ENCODE measurements at places on chromosomes 2 and 18.

DNA sequence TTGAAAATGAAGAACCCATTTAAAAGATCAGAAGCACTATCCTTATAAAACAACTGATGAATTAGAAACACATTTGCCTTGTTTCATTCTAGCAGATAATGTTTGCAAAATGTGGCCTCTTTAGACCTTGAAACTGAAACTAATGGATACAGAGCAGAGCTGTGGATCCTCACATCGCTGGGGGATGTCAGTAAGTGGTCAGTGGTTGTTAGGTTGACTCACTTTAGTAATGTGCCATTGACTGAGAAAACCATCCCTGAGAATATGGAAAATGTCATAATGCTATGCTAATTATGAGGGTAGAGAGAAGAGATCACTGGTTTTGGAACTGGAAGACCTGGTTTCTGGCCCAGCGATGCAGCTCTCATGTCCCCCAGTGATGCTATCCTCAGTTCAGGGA, 176.7 kb downstream of the MYO1B start:
- no peaks in the 10 kb centered on the region for H3K27me3 ChIP-seq
- peaks cover 50% of the 10 kb centered on the region for H3K36me3 ChIP-seq
- no peak overlapping the region for H3K27ac ChIP-seq
- H3K4me1 ChIP-seq = no peaks in the 10 kb centered on the region
- no peak overlapping the region for H3K4me3 ChIP-seq
- no peak for DNase-seq

- H3K4me1 ChIP-seq = no peaks in the 10 kb centered on the region
- DNase-seq = peak; percentile 51
- H3K4me3 ChIP-seq = no peak overlapping the region
- H3K36me3 ChIP-seq = no peaks in the 10 kb centered on the region
- no peak overlapping the region for H3K27ac ChIP-seq
Observed at GRCh38 chr2:102487761-102488462, 14.9 kb downstream of the SLC9A4 start.

GRCh38 chr2:168662651-168663208, 139.7 kb upstream of the NOSTRIN start:
- no peak overlapping the region for H3K27ac ChIP-seq
- DNase-seq = no peak
- no peak overlapping the region for H3K4me3 ChIP-seq
- no peaks in the 10 kb centered on the region for H3K27me3 ChIP-seq

DNA sequence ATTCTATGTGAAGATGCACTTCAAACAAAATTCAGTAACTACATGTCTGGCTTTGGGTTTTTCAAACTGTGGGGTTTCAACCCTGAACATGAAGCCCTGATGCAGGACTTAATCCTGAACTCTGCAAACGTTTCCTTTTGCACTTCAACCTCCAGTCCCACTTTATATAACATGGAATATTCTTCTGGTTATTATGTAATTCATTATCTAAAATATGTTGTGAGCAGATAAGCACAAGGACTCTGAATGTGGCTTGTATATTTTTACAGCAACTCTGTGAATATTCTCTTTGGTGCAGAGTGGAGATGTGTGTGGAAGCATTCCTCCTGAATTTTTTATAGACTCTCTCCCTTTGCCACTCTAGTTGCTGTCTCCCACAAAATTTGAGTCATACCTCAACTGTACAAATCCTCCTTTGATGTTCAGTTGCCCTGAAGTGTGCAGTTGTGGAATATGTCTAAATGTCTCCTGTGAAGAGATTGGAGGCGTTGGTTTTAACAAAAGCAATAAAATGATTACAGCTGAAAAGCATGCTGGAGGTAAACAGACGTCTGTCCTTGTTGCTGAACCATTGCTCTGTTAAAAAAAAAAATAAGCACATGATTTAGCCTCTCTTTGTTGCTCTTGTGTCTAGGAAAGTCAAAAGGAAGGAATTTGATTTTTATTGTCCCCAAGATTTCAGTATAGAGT, 205.1 kb upstream of the NRP2 start:
- no peaks in the 10 kb centered on the region for H3K36me3 ChIP-seq
- H3K27ac ChIP-seq = no peak overlapping the region
- peak; percentile 64 for DNase-seq

DNA sequence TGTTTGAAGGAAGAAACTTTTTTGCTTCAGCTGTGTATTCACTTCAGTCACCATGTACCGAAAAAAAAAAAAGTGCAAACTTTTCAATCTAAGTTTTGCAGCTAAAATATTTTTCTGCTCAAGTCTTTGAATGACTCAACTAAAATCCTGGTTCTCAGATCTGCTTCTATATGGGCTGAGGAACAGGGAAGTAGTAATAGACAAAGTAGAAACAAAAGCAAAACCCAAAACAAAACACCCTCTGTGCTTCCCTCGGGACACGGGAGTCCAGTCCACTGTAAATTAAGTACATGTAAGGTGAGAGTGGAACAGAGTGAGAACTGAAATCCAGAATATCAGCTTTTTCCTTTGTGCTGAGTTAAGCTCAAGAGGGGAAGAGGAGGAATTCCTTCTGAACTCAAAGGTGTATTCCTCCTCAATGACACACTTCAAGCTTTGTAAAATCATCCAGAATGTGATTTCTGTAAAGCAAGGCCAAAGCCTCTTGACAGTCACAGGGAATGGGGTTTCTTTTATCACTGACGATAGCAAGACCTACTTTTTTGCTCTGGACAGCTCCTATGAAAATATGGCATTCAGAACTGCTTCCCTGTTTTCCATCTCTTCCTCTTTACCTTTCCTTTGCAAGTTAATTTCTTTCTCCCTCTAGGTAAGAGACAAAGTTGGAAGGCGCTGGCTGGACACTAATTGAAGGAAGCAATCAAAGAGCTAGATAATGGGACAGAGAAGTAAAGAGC, 433.5 kb upstream of the MMADHC start:
- H3K4me3 ChIP-seq = no peak overlapping the region
- H3K27ac ChIP-seq = no peak overlapping the region
- no peaks in the 10 kb centered on the region for H3K36me3 ChIP-seq
- no peaks in the 10 kb centered on the region for H3K4me1 ChIP-seq
- no peaks in the 10 kb centered on the region for H3K27me3 ChIP-seq

- no peaks in the 10 kb centered on the region for H3K27me3 ChIP-seq
- no peaks in the 10 kb centered on the region for H3K36me3 ChIP-seq
- no peak overlapping the region for H3K27ac ChIP-seq
- DNase-seq = peak; percentile 4
- H3K4me1 ChIP-seq = no peaks in the 10 kb centered on the region
Observed at GRCh38 chr2:102975996-102976975, 214.5 kb downstream of the TMEM182 start.

DNA sequence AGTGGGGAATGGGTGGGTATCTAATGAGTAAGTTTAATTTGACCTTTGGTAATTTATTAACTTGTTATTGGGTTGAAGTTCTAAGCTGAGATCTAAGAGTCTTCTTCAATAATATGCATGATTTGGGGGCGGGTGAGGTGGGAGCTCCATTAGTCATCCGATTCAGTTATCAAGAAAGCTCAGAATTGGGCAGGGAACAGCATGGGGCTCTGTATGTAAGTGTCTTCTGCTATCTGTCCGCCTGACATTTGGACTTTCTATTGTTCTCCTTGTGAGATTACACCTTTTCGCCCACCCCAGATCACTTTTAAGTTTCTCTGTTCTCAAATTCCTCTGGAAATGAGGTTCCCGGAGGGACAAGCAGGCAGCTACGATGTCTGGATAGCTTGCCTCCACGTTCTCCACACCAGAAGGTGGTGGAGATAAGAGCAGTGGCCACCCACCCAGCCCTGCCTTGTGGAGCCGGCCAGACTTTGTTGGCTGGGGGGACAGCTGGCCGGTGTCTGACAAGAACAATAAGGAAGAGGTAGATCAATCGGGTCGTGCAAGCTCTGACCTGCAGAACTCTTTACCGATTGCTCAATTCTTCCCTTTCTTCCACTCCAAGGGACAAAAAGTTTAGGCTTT, 75.5 kb upstream of the GATA6 start:
- DNase-seq = no peak
- no peak overlapping the region for H3K4me3 ChIP-seq
- H3K36me3 ChIP-seq = no peaks in the 10 kb centered on the region
- H3K4me1 ChIP-seq = no peaks in the 10 kb centered on the region
- peaks cover 43% of the 10 kb centered on the region for H3K27me3 ChIP-seq

GRCh38 chr2:45043174-45043573, 33.9 kb upstream of the SIX2 start:
- H3K27me3 ChIP-seq = peaks cover 41% of the 10 kb centered on the region
- no peak overlapping the region for H3K27ac ChIP-seq
- no peaks in the 10 kb centered on the region for H3K4me1 ChIP-seq
- H3K36me3 ChIP-seq = no peaks in the 10 kb centered on the region
- no peak for DNase-seq
- no peak overlapping the region for H3K4me3 ChIP-seq

- H3K27me3 ChIP-seq = no peaks in the 10 kb centered on the region
- peak; percentile 63 for DNase-seq
- no peak overlapping the region for H3K27ac ChIP-seq
- H3K4me3 ChIP-seq = no peak overlapping the region
Observed at GRCh38 chr18:79348066-79348465, 47.7 kb upstream of the NFATC1 start.

GRCh38 chr2:178328037-178328436, 122.9 kb downstream of the PRKRA start:
- H3K36me3 ChIP-seq = no peaks in the 10 kb centered on the region
- DNase-seq = peak; percentile 77
- H3K27ac ChIP-seq = peak overlapping the region; percentile 46
- no peak overlapping the region for H3K4me3 ChIP-seq
- no peaks in the 10 kb centered on the region for H3K27me3 ChIP-seq
- peaks cover 4% of the 10 kb centered on the region for H3K4me1 ChIP-seq

DNA sequence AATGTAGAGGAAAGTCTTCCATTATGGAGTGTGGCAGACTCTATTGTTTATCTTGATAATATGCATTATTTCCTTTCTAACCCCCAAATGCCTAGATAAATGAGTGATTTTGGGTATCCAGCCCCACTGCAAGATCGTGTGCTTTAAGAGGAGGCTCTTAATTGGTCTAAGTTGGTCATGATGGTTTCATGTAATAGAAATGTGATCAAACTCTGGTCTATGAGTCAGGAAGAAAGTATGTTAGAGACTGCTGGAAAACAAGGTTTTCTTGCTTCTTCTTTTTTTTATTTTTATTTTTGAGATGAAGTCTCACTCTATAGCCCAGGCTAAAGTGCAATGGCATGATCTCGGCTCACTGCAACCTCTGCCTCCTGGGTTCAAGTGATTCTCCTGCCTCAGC, 344.5 kb upstream of the TNP1 start:
- DNase-seq = peak; percentile 77
- no peak overlapping the region for H3K4me3 ChIP-seq
- peaks cover 2% of the 10 kb centered on the region for H3K4me1 ChIP-seq
- H3K36me3 ChIP-seq = no peaks in the 10 kb centered on the region

DNA sequence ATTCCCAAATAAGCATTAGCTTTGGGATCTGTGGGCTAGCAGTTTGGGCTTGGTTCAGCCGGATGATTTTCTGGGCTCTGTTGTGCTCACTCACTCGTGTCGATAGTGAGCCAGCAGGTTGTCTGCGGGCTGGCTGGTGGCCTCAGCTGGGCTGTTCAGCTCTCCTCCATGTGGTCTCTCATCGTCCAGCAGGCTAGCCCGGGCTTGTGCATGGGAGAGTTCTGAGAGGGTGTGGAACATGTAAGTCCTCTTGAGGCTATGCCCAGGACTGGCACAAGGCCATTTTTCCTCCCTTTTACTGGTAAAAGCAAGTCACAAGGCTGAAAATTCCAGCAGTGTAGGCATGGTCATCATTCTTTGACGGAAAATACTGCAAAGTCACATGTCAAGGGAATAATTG, 38.5 kb downstream of the NTSR2 start:
- H3K4me3 ChIP-seq = no peak overlapping the region
- peaks cover 47% of the 10 kb centered on the region for H3K27me3 ChIP-seq
- H3K4me1 ChIP-seq = no peaks in the 10 kb centered on the region
- DNase-seq = no peak

DNA sequence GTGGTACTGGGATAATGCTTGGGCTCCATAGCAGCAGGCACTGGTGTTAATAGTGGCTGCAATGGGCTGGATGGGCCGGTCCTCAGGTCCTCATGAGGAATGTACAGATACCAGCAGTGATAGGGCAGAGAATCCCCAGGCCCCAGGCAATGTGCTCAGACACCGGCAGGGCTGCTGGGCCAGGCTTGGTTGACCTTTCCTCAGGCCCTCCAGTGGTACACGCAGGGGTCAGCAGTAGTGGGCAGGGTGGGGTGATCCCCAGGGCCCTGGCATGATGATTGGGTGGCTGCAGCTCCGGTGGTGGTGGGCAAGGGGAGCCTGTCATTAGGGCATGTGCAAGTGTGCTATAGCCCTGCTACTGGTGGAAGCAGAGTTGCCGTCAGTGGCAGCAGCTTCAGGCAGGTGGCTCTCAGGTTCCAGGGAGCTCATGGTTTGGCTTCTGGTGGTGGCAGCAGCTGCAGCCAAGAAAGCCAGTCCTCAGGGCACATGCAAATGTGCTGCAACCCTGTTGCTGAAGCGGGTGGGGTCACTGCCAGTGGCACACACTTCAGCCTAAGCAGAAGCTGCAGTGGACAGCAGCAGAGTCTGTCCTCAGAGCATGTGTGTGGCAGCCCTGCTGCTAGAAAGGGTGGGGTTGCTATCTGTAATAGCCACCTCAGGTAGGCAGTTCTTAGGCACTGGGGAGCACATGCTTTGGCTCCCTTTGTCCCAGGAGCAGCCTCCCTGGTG, 56.8 kb downstream of the CCNT2 start:
- no peaks in the 10 kb centered on the region for H3K36me3 ChIP-seq
- no peaks in the 10 kb centered on the region for H3K4me1 ChIP-seq
- H3K27me3 ChIP-seq = 0 out of 2 replicates have a peak, but pooled peaks cover 1% of the 10 kb centered on the region
- no peak overlapping the region for H3K4me3 ChIP-seq
- no peak for DNase-seq

DNA sequence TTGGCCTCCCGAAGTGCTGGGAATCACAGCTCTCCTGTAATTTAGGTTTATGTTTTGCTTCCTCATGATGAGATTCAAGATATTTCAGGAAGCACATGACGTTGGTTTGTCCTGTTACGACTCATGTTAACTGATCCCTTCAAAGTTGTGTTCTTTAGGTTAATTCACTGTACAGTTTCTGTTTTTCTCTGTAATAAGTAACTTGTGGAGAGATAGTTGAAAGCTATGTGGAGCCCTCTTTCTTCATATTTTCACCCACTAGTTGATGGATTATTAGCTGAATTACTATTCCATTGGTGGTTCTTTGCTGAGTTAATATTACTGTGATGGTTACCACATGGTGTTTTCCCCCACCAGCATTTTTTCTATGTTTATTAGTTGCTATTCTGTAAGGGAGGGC, 18.3 kb upstream of the CHCHD5 start:
- no peak overlapping the region for H3K27ac ChIP-seq
- DNase-seq = peak; percentile 6
- H3K36me3 ChIP-seq = peaks cover 32% of the 10 kb centered on the region
- H3K4me1 ChIP-seq = no peaks in the 10 kb centered on the region

DNA sequence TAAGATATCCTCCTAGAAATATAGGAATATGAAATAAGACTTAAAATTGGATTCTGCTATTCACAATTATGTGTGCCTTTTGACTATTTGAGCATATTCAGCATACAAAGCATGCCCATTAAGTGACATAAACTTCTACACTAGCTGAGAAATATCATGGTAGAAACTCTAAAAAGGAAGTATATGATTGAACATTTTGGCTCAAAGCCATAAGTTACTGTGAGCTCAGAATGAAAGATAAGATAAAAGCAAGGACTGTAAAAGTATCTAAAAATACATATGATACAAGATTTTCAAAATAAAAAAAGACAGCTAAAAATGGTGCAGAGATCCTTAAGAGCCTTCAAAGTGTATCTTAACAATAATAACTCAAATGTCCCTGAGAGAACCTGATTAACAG, 340.5 kb upstream of the SLC39A10 start:
- no peaks in the 10 kb centered on the region for H3K27me3 ChIP-seq

GRCh38 chr18:7415081-7415894, 151.8 kb upstream of the PTPRM start:
- DNase-seq = no peak
- H3K36me3 ChIP-seq = no peaks in the 10 kb centered on the region
- no peaks in the 10 kb centered on the region for H3K27me3 ChIP-seq

- DNase-seq = no peak
- no peak overlapping the region for H3K4me3 ChIP-seq
- peaks cover 4% of the 10 kb centered on the region for H3K4me1 ChIP-seq
- H3K36me3 ChIP-seq = peaks cover 44% of the 10 kb centered on the region
Observed at GRCh38 chr2:54619660-54620231, 103.7 kb upstream of the EML6 start.
